Adrenal gland (tissue), 19 donors: ENCODE measurements at places on chromosomes 5 and 9. TPM values are rescaled to one million over a fixed set of nuclear protein-coding genes. Genes with fewer than 3 reads are reported as not detected.

ACTBL2 gene
- not detected for polyA plus RNA-seq

BHMT2 gene
- 12.8 TPM for polyA plus RNA-seq

ELP1 gene
- polyA plus RNA-seq = 261 TPM

PCDHB2 gene
- polyA plus RNA-seq = 0.24 TPM

ORM2 gene
- 0.88 TPM for polyA plus RNA-seq

SUSD3 gene
- polyA plus RNA-seq = 1.7 TPM

ARL14EPL gene
- not detected for polyA plus RNA-seq

INPP5E gene
- 16.6 TPM for polyA plus RNA-seq

GRCh38 chr5:180869587-180869986, 8.5 kb upstream of the ZFP62 start:
- H3K27me3 ChIP-seq = no peaks in the 10 kb centered on the region
- no peak overlapping the region for H3K27ac ChIP-seq
- peak; percentile 22 for DNase-seq
- H3K4me1 ChIP-seq = no peaks in the 10 kb centered on the region
- no peaks in the 10 kb centered on the region for H3K36me3 ChIP-seq

GRCh38 chr5:60540856-60541805, 158.8 kb downstream of the DEPDC1B start:
- no peak overlapping the region for H3K4me3 ChIP-seq
- H3K27me3 ChIP-seq = no peaks in the 10 kb centered on the region
- no peak for DNase-seq
- H3K36me3 ChIP-seq = no peaks in the 10 kb centered on the region
- H3K4me1 ChIP-seq = no peaks in the 10 kb centered on the region
- H3K27ac ChIP-seq = no peak overlapping the region

DNA sequence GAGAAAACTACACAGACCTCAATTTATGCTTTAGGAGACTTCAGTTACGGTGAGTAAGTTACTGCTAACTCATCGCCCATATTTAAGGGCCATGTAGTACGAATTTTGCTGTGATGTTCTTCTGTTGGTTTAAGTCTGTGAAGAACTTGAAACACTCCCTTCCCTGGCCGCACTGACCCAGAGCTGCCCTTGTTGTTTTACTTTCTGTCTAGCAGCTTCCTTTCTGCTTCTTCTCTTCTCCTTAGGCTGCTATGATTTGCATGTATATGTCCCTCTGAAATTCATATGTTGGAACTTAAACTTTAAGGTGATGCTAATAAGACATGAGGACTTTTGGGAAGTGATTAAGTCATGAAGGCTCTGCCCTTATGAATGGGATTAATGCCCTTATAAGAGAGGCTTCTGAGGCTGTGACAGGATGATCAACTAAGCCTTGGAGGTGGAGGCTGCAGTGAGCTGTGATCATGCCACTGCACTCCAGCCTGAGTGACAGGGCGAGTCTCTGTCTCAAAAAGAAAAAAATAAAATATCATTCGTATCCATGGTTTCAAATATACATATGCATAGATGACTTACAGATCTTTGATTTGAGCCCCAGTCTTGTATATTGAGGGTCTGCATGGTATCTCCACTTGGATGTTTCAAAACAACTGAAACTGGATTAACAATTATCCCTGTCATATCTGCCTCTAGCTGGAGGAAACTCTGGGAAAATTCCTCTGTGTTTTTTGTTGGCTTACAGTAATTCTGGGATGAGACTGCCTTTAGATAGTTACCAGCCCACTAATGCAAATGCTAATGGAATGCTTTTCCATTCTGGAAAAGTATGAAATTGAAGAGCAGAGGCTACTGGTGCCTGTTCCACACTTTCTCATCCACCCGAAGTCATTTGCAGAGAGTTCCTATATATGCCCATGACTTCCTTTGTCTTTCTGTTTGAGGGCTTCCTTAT, 263.4 kb upstream of the ACTBL2 start:
- H3K36me3 ChIP-seq = no peaks in the 10 kb centered on the region
- no peak overlapping the region for H3K27ac ChIP-seq
- no peaks in the 10 kb centered on the region for H3K4me1 ChIP-seq
- no peak for DNase-seq
- H3K27me3 ChIP-seq = no peaks in the 10 kb centered on the region

- no peak overlapping the region for H3K4me3 ChIP-seq
- H3K4me1 ChIP-seq = no peaks in the 10 kb centered on the region
- DNase-seq = no peak
These were observed 24.2 kb downstream of the POU5F2 start for GRCh38 chr5:93717162-93717561.

GRCh38 chr5:9439531-9440292, 106.2 kb downstream of the SEMA5A start:
- H3K36me3 ChIP-seq = no peaks in the 10 kb centered on the region
- no peak for DNase-seq
- no peaks in the 10 kb centered on the region for H3K4me1 ChIP-seq
- no peak overlapping the region for H3K27ac ChIP-seq
- no peak overlapping the region for H3K4me3 ChIP-seq

DNA sequence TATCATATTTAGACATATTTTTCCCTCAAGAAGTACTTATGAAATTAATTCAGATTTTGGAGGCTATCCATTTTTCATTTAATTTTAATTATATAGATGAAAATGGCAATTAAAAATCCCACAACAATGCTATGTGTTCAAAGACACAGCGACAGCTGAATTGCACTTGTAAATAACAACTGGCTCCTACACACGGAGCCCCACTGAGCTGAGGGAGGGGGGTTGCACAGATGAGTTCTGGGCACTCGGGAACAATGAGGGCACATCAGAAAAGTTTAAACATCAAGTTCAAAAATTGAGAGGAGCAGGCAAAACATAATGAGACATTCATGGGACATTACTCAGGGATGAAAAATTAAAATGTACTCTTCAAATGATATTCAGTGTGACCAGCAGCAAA, 104.9 kb downstream of the MARCHF3 start:
- H3K27ac ChIP-seq = no peak overlapping the region
- H3K4me3 ChIP-seq = no peak overlapping the region
- no peak for DNase-seq
- H3K36me3 ChIP-seq = no peaks in the 10 kb centered on the region

DNA sequence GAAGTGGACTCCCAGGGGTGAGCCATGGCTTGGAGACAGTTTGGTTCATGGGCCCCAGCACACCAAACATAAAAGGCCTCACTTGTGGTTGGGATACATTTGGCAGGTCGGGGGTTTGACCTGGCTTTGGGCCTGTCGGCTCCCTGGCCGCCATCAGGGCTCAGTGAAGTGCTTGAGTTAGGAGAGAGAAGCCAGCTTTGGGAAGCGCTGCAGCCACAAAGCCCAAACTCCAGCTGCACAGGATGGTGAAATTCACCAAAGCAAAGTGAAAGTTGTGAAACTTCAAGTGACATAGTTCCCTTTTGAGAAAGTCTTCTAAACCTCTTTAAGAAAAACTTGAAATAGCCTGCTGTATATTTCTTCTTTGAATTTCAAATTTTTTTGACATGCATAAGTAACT, 27.5 kb downstream of the SLC46A2 start:
- no peaks in the 10 kb centered on the region for H3K36me3 ChIP-seq
- H3K4me1 ChIP-seq = no peaks in the 10 kb centered on the region
- H3K4me3 ChIP-seq = no peak overlapping the region
- H3K27me3 ChIP-seq = no peaks in the 10 kb centered on the region

GRCh38 chr9:6779417-6780241, 21.9 kb downstream of the KDM4C start:
- peaks cover 20% of the 10 kb centered on the region for H3K4me1 ChIP-seq
- H3K27me3 ChIP-seq = no peaks in the 10 kb centered on the region
- no peak overlapping the region for H3K4me3 ChIP-seq
- no peaks in the 10 kb centered on the region for H3K36me3 ChIP-seq
- no peak for DNase-seq

DNA sequence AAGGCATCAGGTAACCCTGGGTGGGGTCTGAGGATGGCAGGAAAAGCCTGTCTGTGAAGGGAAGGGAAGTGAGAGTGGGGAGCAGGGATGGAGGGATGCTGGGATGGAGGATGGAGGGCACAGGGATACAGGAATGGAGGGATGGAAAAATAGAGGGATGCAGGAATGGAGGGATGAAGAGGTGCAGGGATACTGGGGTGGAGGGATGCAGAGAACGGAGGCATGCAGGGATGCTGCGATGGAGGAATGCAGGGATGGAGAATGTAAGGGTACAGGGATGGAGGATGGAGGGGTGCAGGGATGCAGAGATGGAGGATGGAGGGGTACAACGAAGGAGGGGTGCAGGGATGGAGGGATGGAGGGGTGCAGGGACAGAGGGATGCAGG, 9.1 kb downstream of the PTGES2 start:
- H3K27me3 ChIP-seq = no peaks in the 10 kb centered on the region
- no peaks in the 10 kb centered on the region for H3K36me3 ChIP-seq
- DNase-seq = peak; percentile 7
- no peaks in the 10 kb centered on the region for H3K4me1 ChIP-seq
- no peak overlapping the region for H3K4me3 ChIP-seq
- H3K27ac ChIP-seq = no peak overlapping the region

DNA sequence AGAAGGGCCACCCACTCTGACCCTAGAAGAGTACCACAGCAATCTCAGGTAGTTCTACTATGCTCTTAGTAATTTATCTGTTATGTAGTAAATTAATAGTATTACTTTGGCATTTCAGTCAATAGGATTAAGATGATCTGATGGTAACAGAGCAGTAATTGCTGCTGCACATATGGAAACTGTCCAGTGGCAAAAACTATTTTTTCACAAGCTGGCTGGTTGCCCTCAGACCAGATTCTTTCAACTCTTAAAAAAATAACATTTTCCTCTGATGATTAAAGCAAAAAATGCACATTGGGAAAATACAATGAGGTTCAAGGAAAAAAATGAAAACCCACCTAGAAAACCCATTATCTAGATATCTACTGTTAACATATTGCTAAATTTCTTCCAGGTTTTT, 19.7 kb downstream of the GLRA1 start:
- no peak overlapping the region for H3K4me3 ChIP-seq
- H3K36me3 ChIP-seq = no peaks in the 10 kb centered on the region
- H3K4me1 ChIP-seq = peaks cover 6% of the 10 kb centered on the region

DNA sequence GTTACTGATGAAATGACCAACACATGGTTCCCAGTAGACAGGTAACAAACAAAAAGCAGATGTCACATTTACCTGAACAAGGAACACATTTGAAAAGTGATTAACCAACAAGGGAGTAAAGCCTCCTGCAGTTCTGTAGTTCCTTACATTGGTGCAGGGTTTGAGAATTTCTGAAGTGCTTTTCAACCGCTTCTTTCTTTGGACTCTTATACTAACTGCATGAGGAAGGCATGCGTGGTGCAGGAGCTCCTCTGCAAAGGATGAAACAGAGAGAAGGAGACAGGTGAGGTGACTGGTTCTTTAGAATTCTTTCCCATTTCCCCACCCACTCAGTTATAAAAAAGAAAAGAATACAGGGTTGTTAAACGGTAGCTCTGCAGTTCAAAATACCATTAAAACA, 4.6 kb upstream of the IL9 start:
- H3K4me1 ChIP-seq = no peaks in the 10 kb centered on the region
- no peak overlapping the region for H3K27ac ChIP-seq
- no peaks in the 10 kb centered on the region for H3K36me3 ChIP-seq
- peaks cover 9% of the 10 kb centered on the region for H3K27me3 ChIP-seq
- DNase-seq = no peak
